Naive thymus-derived CD4-positive, alpha-beta T cell (primary cell): ENCODE measurements at places on chromosomes 7 and 10.

- no peaks in the 10 kb centered on the region for H3K27me3 ChIP-seq
- no peaks in the 10 kb centered on the region for H3K4me1 ChIP-seq
- no peak overlapping the region for H3K27ac ChIP-seq
- no peak overlapping the region for H3K4me3 ChIP-seq
- DNase-seq = no peak
Measured at GRCh38 chr10:109027534-109028185, 895.7 kb downstream of the XPNPEP1 start.

GRCh38 chr10:48495282-48496045, 109.4 kb downstream of the ARHGAP22 start:
- no peak for DNase-seq
- no peaks in the 10 kb centered on the region for H3K4me1 ChIP-seq
- no peaks in the 10 kb centered on the region for H3K36me3 ChIP-seq
- H3K4me3 ChIP-seq = no peak overlapping the region
- H3K27me3 ChIP-seq = no peaks in the 10 kb centered on the region

DNA sequence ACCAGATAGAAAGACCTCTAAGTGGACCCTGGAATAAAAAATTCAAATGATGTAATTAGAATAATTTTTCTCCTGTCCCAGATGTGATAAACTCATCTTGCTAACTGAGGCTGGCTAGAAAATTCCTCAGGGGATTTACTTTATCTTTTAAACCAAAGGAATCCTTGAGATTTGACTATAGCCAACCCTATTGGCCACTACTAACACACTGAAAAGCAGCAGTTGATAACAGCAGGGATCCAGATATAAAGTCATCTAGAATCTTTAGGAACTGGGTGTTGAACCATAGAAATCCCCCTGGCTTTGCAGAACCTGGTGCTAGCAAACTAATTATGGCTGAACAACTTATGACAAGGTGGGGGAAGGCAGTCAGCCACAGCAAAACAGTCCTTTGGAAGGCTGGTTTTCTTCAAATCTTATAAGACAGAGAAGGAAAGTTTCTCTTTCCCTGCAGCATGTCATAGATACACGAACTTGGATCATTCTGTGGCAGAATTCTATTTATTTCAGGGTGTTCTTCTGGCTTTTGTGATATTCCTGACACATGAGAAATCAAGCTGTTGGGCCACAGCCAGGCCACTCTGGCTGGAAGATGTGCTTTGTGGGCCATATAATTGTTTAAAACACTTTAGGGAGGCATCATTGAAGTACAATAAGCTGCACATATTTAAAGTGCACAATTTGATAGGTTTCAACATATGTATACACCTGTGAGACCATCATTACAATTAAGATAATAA, 643.6 kb downstream of the SORCS3 start:
- DNase-seq = no peak
- H3K27me3 ChIP-seq = no peaks in the 10 kb centered on the region
- H3K36me3 ChIP-seq = no peaks in the 10 kb centered on the region
- H3K27ac ChIP-seq = no peak overlapping the region
- H3K4me3 ChIP-seq = no peak overlapping the region

- H3K4me3 ChIP-seq = no peak overlapping the region
- H3K4me1 ChIP-seq = no peaks in the 10 kb centered on the region
- H3K36me3 ChIP-seq = no peaks in the 10 kb centered on the region
- no peak for DNase-seq
- no peaks in the 10 kb centered on the region for H3K27me3 ChIP-seq
Measured at GRCh38 chr10:16966991-16967865, 150.0 kb upstream of the RSU1 start.

DNA sequence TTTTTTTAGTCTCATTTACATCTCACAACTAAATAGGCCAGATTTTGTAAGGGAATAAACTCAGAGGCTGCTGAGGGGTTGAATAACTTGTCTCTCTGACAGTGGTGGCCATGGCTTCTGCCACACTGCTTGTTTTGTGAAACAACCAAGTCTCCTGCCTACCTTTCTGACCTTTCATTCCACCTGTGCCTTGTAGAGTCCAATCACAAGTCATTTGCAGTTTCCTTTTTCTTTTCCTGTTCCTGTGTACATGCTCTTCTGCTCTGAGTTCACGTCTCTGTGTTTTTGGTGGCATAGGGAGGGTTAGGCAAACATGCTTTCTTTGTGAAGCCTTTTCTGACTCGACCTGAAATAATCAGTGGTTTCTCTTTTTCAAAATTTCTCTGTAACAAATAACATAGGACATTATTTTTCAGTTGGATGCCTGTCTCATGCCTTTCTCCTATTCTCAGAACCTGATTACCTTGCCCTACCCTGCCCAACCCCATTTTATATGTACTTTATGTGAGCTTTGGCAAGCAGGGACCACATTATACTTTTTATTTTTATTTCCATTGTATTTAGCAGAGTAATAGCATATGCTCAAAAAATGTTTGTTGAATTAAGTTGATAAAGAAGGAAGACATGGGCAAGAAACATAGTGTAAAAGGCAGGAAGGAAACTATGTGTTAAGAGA, 81.7 kb downstream of the HDAC9 start:
- no peak overlapping the region for H3K4me3 ChIP-seq
- no peaks in the 10 kb centered on the region for H3K4me1 ChIP-seq
- H3K27ac ChIP-seq = no peak overlapping the region
- DNase-seq = no peak

DNA sequence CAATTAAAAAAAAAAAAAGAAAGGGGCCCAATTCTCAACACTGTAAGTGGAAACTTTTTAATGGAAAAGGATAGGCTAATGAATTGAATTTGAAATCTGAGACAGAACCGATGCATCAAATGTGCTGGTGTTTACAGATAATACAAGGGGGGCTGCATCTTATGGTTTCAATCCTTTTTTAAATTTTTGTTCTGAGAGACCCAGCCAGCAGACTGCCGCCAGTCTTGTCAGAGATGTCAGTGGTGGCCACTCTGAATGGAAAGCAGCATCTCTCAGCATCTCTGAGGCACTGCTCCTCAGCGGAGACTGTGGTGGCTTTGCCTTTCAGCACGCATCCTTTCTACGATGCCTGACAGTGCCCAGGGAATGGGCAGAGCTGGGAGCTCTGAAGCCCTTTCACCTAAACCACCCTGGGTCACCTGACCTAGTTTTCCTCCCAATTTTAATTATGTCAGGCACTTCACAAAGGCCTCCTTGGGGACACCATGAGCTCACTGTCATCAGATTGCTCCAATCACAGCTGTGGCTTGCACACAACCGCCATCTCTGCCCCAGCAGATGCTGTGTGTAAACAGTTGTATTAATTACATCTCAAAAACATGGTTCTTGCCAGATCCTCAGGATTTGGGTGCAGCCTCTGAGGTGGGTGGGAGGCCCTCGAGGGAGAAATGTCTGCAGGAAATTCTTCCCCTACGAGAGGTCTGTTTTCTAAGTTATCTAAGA, 81.2 kb downstream of the EGFR start:
- no peaks in the 10 kb centered on the region for H3K27me3 ChIP-seq
- DNase-seq = no peak
- no peaks in the 10 kb centered on the region for H3K36me3 ChIP-seq
- no peak overlapping the region for H3K27ac ChIP-seq
- H3K4me1 ChIP-seq = no peaks in the 10 kb centered on the region

DNA sequence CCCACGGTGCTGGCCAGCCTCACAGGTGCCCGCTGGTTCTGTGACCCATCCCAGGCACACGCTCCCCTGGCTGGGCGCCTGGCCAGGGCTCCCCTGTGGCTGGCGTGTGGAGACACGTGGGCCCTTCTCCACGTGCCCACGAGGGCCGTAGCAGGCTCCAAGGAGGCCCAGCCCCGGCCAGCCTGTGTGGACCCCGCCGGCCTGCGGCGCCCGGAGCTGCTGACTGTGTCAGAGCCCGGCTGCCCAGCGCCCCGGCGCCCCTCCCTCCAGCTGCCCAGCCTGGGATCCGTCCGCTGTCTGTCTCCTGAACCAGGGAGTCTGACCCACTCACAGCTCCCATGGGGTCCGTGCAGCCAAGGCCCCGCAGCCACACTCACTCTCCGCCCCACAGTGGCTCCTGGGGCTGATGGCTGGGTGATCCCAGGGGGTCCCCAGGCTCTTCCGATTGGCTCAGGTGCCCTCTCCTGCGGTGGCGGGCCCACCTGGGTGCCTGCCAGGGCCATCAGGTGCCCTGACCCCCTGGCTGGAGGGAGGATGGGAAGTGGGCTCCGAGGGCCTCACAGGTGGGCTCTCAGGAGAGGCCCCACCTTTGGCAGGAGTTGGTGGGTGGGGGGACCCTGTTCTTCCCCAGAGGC, 9.6 kb downstream of the TMEM184A start:
- no peaks in the 10 kb centered on the region for H3K27me3 ChIP-seq
- H3K36me3 ChIP-seq = peaks cover 33% of the 10 kb centered on the region
- no peak overlapping the region for H3K27ac ChIP-seq
- DNase-seq = no peak
- H3K4me1 ChIP-seq = no peaks in the 10 kb centered on the region

GRCh38 chr7:69625798-69626197, 27.5 kb downstream of the AUTS2 start:
- DNase-seq = no peak
- no peaks in the 10 kb centered on the region for H3K36me3 ChIP-seq
- no peak overlapping the region for H3K4me3 ChIP-seq
- no peak overlapping the region for H3K27ac ChIP-seq
- H3K4me1 ChIP-seq = no peaks in the 10 kb centered on the region

DNA sequence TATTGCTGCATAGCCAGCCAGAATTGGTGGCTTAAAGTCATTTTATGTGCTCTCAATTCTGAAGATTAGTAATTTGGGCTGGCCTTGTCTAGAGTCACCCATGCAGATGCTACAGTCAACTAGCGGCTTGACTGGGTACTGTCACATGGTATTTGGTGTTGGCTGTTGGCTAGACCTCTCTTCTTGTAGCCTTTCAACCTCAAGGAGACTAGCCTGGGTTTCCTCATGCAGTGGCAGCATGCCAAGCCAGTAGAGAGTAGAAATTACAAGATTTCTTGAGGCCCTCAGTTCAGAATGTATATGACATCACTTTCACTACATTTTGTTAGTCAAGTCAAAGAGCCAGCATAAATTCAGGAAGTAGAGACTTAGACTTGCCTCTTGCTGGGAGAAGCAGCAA, 3.7 kb upstream of the ZNF800 start:
- H3K4me3 ChIP-seq = no peak overlapping the region
- DNase-seq = no peak
- peaks cover 5% of the 10 kb centered on the region for H3K36me3 ChIP-seq
- no peak overlapping the region for H3K27ac ChIP-seq

- no peaks in the 10 kb centered on the region for H3K4me1 ChIP-seq
- H3K27ac ChIP-seq = no peak overlapping the region
- no peak overlapping the region for H3K4me3 ChIP-seq
Measured at GRCh38 chr10:28754930-28755718, 77.8 kb downstream of the BAMBI start.

- no peaks in the 10 kb centered on the region for H3K4me1 ChIP-seq
- no peaks in the 10 kb centered on the region for H3K27me3 ChIP-seq
- no peak overlapping the region for H3K4me3 ChIP-seq
- H3K36me3 ChIP-seq = no peaks in the 10 kb centered on the region
- H3K27ac ChIP-seq = no peak overlapping the region
Measured at GRCh38 chr10:93995182-93995581, 1.5 kb downstream of the PLCE1 start.

DNA sequence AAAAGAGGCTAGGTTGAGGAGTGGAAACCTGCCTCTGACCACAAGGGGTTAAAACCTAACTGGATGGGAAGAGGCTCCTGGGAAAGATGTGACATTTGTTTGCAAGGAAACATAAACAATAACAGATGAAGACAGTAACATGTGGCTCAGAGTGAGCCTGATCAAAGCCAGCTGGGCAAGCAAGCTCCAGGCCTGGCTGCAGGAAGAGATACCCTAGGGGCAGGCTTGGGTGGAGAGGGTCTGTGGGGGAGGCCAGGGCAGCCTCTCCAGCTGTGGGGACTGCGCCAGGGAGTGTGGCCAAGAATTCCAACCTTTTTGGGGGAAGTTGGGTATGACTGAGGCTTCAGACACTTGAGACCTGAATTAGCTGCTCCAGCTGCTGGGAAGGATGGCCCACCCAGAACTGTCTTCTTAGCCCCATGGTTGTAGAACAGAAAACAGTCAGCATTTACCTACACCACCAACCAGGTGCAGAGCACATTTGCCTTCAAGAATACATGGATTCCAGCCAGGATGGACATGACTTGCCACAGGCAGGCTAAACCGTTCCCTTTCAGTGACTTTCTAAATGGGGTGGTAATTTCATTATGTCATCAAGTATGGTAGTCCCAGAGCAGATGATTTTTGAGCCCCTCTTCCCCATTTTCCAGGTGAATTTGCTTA, 10.4 kb upstream of the FAM170B start:
- H3K4me1 ChIP-seq = no peaks in the 10 kb centered on the region
- no peaks in the 10 kb centered on the region for H3K27me3 ChIP-seq
- no peak for DNase-seq
- H3K27ac ChIP-seq = no peak overlapping the region

- H3K4me1 ChIP-seq = no peaks in the 10 kb centered on the region
- no peaks in the 10 kb centered on the region for H3K27me3 ChIP-seq
- no peak for DNase-seq
- H3K27ac ChIP-seq = no peak overlapping the region
- no peaks in the 10 kb centered on the region for H3K36me3 ChIP-seq
Measured at GRCh38 chr7:155802906-155803417, 9.3 kb downstream of the SHH start.

- H3K27me3 ChIP-seq = peaks cover 21% of the 10 kb centered on the region
- peaks cover 14% of the 10 kb centered on the region for H3K4me1 ChIP-seq
- peak; percentile 7 for DNase-seq
- H3K36me3 ChIP-seq = peaks cover 3% of the 10 kb centered on the region
- H3K4me3 ChIP-seq = peak overlapping the region; percentile 94
- peak overlapping the region; percentile 9 for H3K27ac ChIP-seq
Measured at GRCh38 chr7:112204499-112205342, 1.5 kb downstream of the DOCK4 start.

GRCh38 chr10:74096777-74097176, 53.9 kb downstream of the AP3M1 start:
- H3K4me1 ChIP-seq = no peaks in the 10 kb centered on the region
- H3K36me3 ChIP-seq = peaks cover 19% of the 10 kb centered on the region
- no peak overlapping the region for H3K4me3 ChIP-seq
- no peak overlapping the region for H3K27ac ChIP-seq
- DNase-seq = no peak

GRCh38 chr10:14478604-14479003, 147.9 kb upstream of the FRMD4A start:
- no peaks in the 10 kb centered on the region for H3K36me3 ChIP-seq
- DNase-seq = no peak
- H3K4me1 ChIP-seq = no peaks in the 10 kb centered on the region
- H3K4me3 ChIP-seq = no peak overlapping the region
- H3K27me3 ChIP-seq = no peaks in the 10 kb centered on the region

- H3K36me3 ChIP-seq = no peaks in the 10 kb centered on the region
- H3K27me3 ChIP-seq = no peaks in the 10 kb centered on the region
- no peaks in the 10 kb centered on the region for H3K4me1 ChIP-seq
- H3K4me3 ChIP-seq = no peak overlapping the region
- no peak overlapping the region for H3K27ac ChIP-seq
- DNase-seq = no peak
Measured at GRCh38 chr7:1725199-1725690, 55.2 kb downstream of the ELFN1 start.

- no peaks in the 10 kb centered on the region for H3K36me3 ChIP-seq
- no peak overlapping the region for H3K4me3 ChIP-seq
- no peak overlapping the region for H3K27ac ChIP-seq
- no peaks in the 10 kb centered on the region for H3K4me1 ChIP-seq
- no peak for DNase-seq
- no peaks in the 10 kb centered on the region for H3K27me3 ChIP-seq
Measured at GRCh38 chr10:117757086-117757720, 214.7 kb downstream of the EMX2 start.

- no peak overlapping the region for H3K4me3 ChIP-seq
- H3K36me3 ChIP-seq = no peaks in the 10 kb centered on the region
- H3K27ac ChIP-seq = no peak overlapping the region
- DNase-seq = peak; percentile 82
- H3K4me1 ChIP-seq = peaks cover 15% of the 10 kb centered on the region
- no peaks in the 10 kb centered on the region for H3K27me3 ChIP-seq
Measured at GRCh38 chr10:62779487-62780248, 24.9 kb upstream of the ADO start.
